Muscle of arm (tissue), 14 donors: ENCODE measurements at places on chromosomes 1 and 21. TPM values are rescaled to one million over a fixed set of nuclear protein-coding genes. Genes with fewer than 3 reads are reported as not detected.

Gene OVAAL
- not detected for polyA plus RNA-seq

- DNase-seq, result no peak
Observed at GRCh38 chr1:222266223-222267196, 281.4 kb downstream of the HHIPL2 start.

GRCh38 chr1:205772607-205773032 lies 2.7 kb downstream of the RAB29 start:
- DNase-seq, result no peak

DNA sequence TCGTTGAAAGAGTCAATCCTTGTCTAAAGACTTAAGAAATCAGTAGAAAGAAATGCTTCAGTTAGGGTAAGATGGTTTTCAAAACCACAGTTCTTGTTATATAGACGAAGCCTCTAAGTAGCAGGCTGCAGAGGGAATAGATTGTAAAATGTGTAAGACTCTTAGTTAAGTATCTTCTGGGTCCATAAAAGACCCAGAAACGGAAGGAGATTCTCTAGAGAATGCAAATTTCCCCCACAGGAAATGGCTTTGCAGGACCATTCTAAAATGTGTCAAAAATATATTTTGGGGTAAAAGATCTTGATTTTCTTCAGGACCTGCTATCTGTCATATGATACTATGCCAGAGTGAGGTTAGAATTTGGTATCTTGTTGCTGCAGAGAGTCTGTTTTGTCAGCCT lies 13.4 kb downstream of the OR2T1 start:
- no peak for DNase-seq

GRCh38 chr1:38746402-38746935 lies 113.1 kb downstream of the RRAGC start:
- DNase-seq, result no peak
